Stimulated activated CD8-positive, alpha-beta memory T cell treated with anti-CD3 and anti-CD28 coated beads, Interleukin-15, amount 100 ng/mL, for 48 hours (primary cell): ENCODE measurements at places on chromosomes 4 and X.

DNA sequence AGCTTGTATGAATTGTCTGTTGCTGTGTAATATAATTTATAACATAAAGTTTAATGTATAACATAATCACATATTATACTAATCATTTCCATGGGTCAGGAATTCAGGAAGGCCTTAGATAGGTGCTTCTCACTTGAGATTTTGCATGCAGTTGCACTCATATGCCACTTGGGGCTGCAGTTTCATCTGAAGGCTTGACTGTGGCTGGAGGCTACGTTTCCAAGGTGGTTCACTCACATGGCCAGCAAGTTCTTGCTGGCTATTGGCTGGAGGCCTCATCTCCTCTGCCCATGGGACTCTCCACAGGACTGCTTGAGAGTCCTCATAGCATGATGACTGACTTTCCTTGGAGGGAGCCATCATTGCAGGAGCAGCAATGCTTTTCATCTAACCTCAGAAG lies 53.4 kb upstream of the STX18 start:
- no peak for DNase-seq

DNA sequence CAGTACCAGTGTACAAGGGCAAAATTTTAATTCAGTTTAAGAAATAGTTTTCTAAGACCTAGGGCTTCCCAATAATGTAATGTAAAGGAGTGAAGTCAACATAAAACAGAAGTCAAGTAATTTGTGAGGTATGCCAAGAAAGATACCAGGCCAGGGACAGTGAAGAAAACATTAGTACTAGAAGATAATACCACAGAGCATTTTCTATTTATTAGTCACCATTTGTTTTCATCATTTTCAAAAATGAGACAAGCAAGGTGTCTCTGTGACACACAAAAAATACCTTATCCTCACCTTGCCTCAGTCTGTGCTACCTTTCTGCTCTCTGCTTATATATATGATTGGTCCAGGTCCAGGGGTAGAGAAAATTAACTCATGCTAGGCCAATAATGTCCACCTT lies 46.8 kb downstream of the VEGFC start:
- no peak for DNase-seq

DNA sequence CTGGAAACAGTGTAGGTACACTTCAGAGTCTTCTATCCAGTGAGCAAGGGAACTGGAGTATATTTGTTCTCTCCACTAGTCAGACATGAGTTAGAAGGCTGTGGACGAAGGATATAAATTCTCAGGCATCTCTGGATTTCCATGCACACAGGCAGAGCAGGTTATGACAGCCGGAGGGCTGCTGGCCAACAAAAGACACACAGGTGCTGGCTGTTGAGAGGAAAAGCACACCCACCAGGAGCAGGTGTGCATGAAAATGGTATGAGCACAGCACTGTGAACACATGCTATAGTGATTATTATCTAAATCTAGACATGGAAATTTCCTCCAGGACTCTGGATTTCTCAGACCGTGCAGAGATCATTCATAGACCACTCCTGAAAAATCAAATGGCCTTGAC lies 444.7 kb upstream of the RPS6KA3 start:
- no peak for DNase-seq

DNA sequence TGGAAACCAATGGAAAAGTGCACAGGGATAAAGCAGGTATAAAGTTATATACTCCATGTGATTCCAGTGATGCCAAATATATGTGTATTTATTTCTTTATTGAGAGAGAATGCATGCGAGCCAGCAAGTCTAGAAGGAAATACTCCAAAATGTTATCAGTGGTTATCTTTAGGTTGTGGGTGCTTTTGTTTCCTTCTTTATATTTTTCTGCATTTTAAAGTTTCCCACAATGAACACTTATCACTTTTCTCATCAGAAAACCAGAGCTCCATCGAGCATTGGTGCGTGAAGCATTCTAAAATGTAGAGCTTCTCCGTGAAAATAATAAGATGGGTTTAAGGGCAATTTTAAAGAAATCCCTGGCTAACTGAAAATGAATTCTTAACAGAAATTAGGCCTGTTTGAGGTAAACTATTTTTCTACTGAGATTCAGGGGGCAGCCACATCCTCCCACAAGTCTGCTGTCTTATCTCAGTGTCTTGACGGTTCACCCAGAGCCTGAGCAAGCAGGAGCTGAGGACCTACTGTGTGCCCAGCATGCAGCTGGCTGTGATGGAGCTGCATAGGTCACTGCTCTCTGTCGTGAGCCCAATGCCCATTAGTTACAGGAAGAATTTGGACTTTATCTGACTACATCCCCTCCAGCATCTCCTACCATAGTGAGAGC lies 18.7 kb upstream of the CD40LG start:
- no peak for DNase-seq

DNA sequence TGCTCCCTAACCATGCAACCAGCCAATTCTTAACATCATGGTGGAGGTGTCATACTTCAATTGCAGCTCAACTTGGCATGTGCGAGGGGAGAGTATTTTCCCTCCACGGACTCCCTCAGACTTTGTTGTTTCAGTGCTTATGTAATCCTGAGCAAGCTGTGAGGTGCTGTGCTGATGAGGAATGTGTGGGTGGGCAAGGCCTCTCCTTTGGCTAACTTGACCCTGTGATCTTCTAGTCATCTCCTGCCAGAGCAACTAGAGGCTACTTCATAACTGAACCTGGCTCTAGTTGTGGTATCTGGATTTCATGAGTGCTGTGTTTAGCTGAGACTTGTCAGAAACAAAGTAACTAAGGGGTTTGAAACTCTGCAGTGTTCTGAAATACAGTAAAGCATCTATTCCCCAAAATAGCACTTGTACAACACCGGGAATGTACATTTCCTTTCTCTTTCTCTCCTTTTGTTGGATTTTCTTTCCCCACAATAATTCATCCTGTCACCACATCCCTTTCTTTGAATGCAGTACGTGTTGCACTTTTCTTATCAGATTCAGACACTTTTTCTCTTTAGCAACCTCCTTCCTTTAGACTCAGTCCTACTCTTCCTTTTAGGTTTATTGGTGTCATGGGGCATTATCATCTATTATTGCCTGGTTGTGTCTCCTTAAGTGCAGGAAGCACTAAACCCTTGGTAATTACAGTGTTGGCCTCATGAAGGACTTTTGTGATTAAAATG lies 415.2 kb upstream of the NR3C2 start:
- no peak for DNase-seq

GRCh38 chr4:131450572-131451209 lies 1698.4 kb upstream of the PCDH10 start:
- no peak for DNase-seq

GRCh38 chr4:62366939-62367338 lies 1166.8 kb downstream of the ADGRL3 start:
- no peak for DNase-seq

DNA sequence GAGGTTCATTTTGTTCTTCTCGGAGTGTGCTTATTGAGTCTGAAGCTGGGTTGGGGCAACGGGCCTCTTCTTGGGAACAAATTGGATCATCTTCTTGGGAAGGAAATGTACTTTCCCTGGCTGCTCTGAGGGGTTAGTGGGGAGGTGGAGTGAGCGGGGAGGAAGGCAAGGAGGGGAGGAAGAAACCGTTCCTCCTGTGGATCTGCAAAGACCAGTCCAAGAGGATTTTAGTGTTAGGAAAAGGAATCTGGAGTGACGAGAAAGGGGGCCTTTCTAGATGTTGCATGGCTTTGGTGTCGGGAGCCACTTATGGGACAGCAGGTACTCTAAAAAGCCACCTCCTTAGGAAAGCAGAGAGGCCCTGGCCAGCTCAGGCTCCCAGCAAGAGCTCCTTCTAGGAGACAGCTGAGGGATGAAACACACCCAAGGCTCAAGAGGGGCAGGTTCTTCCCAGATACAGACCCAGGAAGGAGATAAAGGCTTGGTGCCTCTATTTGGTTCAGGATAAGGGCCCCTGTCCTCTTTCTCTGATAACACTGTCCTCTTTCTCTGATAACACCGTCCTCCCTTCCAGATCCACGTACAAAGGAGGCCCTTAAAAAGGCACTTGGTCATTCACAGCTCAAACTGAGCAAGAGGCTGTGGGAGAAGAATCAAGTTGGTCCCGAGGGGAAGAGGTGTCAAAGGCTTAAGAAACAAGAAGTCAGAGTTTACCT lies 451 bp downstream of the SOD3 start:
- no peak for DNase-seq

DNA sequence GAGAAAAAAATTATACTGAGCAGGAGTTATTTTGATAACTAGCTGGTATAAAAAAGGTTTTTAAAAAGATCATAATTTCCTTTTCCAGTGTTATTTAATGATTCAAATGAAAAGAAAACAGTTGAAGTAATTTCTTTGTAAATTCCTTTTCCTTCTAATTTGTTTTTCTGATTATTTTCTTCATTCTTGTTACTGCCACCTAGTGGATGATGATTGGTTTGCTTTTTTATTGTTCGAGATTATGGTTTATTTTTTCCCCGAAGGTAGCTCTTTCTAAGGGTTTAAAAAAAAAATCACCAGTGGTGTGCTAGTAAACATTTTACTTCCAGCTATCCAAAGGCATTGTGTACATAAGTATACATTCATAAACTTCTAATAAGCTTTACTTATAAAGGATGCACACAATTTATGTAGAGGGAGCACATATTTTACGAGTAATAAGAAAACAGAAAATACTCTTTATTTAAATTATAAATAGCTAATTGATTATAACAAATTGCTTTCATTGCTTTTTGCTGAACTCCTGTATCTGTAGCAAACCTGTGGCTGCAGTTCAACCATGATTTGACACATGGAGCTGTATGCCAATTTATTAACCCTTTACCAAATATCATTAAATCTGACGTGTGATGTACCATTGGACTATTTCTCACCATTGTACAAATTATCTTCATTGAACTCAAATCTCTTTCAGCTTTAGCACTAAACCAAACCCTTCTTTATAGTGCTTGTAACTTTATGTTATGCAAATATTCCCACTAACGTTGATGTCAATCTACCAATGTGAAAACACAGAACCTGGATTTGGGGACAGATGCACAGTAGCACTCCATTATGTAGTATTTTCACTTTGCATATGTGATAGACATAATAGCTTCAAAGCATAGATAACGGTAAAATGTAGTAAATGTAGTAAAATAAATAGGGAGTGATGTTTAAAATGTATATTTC lies 97.8 kb upstream of the ANK2 start:
- DNase-seq: no peak

DNA sequence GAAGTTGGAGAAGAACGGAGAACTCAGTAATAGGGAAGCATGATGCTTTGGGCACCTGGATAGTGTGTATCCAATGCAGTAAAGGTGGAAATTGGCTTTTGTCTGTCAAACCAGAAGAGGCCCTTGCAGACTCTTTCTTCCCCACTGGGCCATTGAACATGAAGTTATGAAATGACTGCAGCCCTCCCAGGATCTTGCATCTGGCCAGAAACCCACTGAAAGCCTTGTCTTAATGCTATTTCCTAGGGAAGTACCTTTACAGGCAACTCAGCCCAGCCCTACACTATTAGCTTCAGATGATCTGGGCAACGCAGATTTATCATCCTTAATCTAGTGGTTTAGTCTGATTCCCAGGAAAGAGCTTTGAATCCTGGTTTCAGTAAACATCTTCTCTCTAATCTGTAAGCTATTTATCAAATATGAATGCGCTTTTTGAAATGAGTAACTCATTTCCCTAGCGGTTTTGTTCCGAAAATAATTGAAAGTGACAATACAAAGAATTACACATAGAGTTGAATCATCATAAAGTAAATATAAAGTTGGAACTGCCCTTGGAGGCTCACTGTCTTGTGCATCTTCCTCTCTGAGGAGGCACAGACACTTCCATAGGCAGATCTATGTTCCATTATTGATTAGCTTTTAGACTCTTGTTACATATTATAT lies 464.1 kb downstream of the IDS start:
- DNase-seq: no peak

DNA sequence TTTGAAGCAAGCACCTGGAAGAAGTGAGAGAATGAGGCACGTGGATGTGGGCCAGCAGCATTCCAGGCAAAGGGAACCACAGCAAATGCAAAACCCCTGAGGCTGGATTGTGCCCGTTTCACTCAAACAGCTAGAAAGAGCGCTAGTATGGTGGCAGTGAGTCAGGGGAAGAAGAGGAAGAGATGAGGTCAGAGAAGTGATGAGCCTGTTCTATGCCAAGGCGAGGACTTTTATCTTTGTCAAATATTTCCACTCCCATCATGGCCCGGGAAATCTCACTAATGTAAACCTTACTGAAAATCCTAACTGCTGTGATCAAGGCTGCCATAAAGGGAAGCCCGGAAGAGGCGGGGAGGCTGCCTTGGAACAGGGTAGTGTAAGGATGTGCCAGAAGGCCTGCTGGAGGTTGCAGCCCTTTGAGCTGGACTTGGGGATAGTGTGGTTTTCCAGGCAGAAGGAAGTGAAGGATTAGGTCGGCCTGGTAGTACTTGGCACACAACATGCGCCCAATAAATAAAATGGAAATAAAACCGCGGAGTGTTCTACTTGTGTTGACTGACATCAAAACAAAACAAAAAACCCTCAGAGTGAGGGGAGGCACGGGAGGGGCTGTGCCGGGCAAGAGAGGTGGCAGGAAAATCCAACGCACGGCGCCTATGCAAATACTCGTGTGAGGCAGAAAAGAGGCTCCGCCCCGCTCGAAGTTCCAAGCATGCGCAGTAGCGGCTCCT lies 1.2 kb upstream of the CDK16 start:
- no peak for DNase-seq

GRCh38 chr4:84231539-84232055 lies 267.5 kb downstream of the NKX6-1 start:
- no peak for DNase-seq
